ENCODE measurements at places on chromosomes 11 and 22.

DNA sequence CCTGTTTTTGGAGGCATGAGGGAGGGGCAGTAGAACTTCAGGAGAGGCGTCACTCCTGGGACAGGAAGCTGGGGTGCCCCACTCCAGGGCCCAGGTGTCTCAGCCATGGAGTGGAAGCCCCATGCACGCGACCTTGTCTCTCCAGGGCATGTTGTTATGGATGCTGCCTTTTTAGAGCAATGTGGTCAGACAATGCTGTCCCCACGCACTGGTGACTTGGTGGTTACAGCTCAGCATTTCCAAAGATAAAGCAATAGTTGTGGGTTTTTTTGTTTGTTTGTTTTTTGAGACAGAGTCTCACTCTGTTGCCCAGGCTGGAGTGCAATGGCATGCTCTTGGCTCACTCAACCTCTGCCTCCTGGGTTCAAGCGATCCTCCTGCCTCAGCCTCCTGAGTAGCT, 22.3 kb downstream of the EIF4G2 start:
- H3K36me3 ChIP-seq: no peaks in the 10 kb centered on the region
- no peaks in the 10 kb centered on the region for H3K27me3 ChIP-seq
- H3K4me3 ChIP-seq: no peak overlapping the region
- DNase-seq: no peak

DNA sequence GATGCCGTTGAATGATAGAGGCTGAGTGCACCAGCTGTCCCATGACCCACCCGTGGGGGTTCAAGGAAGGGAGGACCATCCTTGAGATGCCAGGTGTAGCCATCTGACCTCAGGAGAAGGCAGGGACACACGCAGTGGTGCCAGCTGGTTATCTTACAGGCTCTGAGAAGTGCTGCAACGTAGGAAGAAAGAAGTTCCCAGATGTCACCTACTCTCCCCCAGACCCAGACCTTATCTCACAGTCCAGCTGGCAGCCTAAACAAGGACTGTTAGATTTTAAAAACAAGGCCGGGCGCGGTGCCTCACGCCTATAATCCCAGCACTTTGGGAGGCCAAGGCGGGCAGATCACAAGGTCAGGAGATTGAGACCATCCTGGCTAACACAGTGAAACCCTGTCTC, 1307.6 kb downstream of the TBC1D22A start:
- no peaks in the 10 kb centered on the region for H3K36me3 ChIP-seq
- H3K27me3 ChIP-seq: no peaks in the 10 kb centered on the region
- H3K4me1 ChIP-seq: no peaks in the 10 kb centered on the region
- no peak for DNase-seq
- no peak overlapping the region for H3K4me3 ChIP-seq
- no peak overlapping the region for H3K27ac ChIP-seq

- no peak overlapping the region for H3K27ac ChIP-seq
- DNase-seq: no peak
- no peaks in the 10 kb centered on the region for H3K4me1 ChIP-seq
- H3K4me3 ChIP-seq: no peak overlapping the region
- no peaks in the 10 kb centered on the region for H3K36me3 ChIP-seq
- no peaks in the 10 kb centered on the region for H3K27me3 ChIP-seq
Measured at GRCh38 chr11:108926171-108926840, 261.4 kb downstream of the DDX10 start.

DNA sequence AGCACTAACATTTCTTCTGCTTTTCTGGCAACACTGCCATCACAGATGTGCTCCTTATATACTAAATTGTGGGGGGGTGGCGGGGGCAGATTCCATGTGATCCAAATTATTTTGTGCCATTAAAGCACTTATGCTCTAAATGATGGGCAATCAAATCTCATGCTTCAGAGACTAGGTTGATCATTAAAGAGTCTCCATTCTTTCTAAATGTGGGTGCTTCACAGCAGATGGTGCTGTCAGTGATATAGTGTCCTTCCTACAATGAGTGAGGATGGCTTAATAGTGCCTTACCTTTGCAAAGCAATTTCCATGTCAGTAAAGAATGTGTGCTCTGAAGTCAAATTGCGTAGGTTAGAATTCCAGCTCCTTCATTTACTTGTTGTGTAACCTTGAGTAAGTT, 589.8 kb downstream of the ETS1 start:
- no peak for DNase-seq
- H3K36me3 ChIP-seq: no peaks in the 10 kb centered on the region

DNA sequence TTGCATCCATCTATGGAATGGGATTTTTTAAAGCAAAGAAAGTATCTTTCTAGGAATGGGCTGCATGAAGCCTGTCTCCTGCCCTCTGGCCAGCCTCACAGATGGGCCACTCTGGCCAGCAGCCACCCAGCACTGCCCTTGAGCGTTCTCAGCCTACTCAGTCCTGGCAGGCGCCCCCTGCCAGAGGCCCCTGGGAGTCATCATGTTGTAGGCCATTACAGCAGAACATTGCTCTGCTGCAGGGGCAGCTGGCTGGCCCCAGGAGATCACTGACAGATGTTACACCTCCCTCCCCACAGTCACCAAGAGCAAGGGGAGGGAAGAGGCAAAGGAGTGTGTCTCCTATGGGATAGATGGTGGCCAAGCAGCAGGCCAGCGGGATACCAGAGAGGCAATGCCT, 363.7 kb downstream of the NXPE2 start:
- no peak overlapping the region for H3K27ac ChIP-seq
- no peaks in the 10 kb centered on the region for H3K36me3 ChIP-seq
- H3K27me3 ChIP-seq: no peaks in the 10 kb centered on the region
- DNase-seq: no peak
- no peak overlapping the region for H3K4me3 ChIP-seq

- H3K4me3 ChIP-seq: no peak overlapping the region
- H3K4me1 ChIP-seq: no peaks in the 10 kb centered on the region
- DNase-seq: no peak
- no peaks in the 10 kb centered on the region for H3K27me3 ChIP-seq
- no peak overlapping the region for H3K27ac ChIP-seq
- no peaks in the 10 kb centered on the region for H3K36me3 ChIP-seq
Measured at GRCh38 chr11:94169516-94169915, 40.9 kb downstream of the PANX1 start.

DNA sequence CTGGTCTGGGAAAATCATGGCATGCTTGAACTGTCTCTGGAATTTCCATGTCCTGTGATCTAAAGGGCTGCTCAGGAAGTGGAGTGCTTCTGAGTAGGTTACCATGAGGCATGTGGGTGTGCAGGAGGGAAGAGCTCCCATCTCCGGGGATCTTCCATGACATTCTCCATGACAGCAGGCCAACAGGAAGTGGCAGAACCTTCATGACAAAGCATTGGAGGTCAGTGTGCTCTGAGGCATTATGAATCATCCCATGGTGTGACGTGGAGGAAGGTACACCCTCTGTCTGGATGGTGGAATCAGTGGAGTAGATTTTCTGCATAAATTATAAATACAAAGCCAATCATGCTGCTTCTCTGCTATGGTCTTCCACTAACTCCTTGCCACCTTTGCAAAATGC, 139.6 kb upstream of the E2F8 start:
- H3K27ac ChIP-seq: no peak overlapping the region
- no peak overlapping the region for H3K4me3 ChIP-seq
- H3K27me3 ChIP-seq: no peaks in the 10 kb centered on the region
- no peaks in the 10 kb centered on the region for H3K4me1 ChIP-seq
- DNase-seq: no peak

GRCh38 chr11:17383461-17383860, 5.0 kb downstream of the KCNJ11 start:
- no peaks in the 10 kb centered on the region for H3K27me3 ChIP-seq
- DNase-seq: no peak
- no peaks in the 10 kb centered on the region for H3K36me3 ChIP-seq
- peaks cover 6% of the 10 kb centered on the region for H3K4me1 ChIP-seq

GRCh38 chr11:19525276-19525675, 187.4 kb upstream of the NAV2 start:
- peaks cover 11% of the 10 kb centered on the region for H3K4me1 ChIP-seq
- H3K27ac ChIP-seq: no peak overlapping the region
- no peaks in the 10 kb centered on the region for H3K27me3 ChIP-seq

- no peaks in the 10 kb centered on the region for H3K27me3 ChIP-seq
- no peak overlapping the region for H3K27ac ChIP-seq
- H3K4me3 ChIP-seq: no peak overlapping the region
- peak; percentile 30 for DNase-seq
- H3K36me3 ChIP-seq: no peaks in the 10 kb centered on the region
Measured at GRCh38 chr11:77085652-77086051, 17.0 kb upstream of the OMP start.

DNA sequence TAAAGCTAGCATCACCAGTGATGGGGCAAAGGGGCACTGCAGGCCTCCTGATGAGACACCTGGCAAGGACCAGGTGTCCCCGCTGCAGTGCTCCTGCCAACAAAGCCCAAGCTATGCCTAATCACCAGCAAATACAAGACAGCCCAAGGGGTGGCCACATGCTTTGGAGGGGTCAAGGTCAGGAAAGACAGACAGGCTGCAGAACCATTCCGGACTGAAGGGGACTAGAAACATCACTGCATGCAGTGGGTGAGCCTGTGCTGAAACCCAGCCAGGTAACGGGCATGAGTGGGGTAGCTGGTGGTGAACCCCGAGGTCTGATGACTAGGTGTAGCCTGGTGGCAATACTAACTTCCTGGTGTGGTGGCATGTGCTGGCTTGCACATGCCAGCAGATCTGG, 111.1 kb downstream of the MED15 start:
- H3K27ac ChIP-seq: no peak overlapping the region
- H3K4me3 ChIP-seq: no peak overlapping the region
- no peaks in the 10 kb centered on the region for H3K4me1 ChIP-seq
- no peaks in the 10 kb centered on the region for H3K27me3 ChIP-seq

DNA sequence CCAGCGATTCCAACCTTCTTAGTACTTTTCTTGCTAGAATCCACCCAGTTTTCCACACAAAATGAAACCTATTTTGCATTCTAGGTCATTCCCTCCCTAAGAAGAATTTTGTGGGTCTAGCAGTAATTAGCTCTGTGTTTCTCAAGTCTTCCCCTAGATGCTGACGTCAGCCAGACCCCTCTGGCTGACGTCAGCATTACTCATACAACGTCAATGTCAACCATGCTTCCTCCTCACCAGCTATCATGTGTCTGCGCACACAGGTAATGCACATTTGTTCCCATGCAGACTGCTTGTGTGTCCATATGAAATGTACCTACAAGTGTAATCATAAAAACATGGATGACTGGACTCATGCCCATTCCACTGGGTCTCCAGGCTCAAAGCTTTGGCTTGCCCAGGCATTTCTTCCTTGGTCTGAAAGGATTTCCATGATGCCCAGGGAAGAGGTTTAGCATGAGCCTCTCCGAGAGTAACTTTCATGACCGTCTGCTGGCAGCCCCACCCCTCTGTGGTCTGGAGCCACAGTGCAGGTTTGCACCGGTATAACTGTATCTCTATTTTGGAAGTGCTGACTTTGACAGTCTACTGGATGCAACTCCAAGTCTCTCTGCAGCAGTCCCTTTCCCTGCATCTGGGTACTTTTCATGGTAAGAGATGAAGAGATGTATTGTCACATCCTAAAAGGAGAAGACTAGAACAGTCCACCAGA, 58.6 kb downstream of the DSCAML1 start:
- H3K36me3 ChIP-seq: no peaks in the 10 kb centered on the region
- H3K4me1 ChIP-seq: no peaks in the 10 kb centered on the region
- H3K4me3 ChIP-seq: no peak overlapping the region
- H3K27me3 ChIP-seq: no peaks in the 10 kb centered on the region
- DNase-seq: no peak

DNA sequence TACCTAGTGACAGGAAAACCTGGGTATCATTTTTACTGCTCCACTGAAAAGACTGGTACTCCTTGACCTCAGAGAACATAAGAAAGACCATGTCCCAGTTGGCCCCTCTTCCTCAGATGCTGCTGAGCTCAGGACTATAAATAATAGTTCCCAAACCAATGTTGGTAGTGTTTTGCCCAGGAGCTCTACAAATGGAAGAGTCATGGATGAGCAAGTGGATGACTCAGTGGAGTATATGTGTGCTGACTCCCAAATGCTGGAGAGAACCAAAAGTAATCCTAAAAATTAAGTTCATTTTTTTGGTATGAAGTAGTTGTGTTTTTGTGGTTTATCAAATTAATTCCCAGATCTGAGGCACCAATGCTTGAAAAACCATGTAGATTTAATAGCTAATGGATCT, 482.0 kb downstream of the KCNA4 start:
- H3K27me3 ChIP-seq: no peaks in the 10 kb centered on the region
- no peak overlapping the region for H3K4me3 ChIP-seq

DNA sequence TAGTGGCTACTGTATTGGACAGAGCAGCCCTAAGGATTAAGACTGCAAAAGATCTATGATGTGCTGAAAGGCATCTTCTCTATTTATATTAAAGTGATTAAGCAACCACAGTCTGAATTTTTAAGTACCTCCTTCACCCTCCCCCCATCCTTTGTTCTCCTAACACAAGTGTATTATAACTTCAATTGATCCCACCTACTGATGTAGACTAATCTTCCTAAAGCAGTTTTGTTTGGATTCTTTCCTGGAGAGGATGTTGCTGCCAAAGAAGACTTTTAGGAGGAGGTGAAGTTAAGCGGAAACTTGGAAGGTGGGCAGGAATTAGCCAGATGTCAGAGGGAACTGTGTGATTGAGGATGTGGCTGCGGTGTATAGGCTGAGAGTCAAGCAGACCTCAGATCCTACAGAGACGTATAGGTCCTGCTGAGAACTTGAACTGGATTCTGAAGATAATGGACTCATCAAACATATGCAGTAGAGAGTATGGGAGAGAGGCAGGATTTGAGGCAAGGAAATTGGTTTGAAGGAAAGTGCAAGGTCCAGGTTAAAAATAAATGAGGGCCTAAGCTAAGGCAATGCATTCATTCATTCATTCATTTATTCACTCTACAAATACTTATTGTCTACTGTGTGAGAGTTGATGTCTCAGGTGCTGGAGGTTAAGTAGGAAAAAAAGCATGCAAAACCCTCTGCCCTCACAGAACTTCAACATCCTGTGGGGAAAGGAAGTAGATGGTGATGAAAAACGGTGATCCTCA, 5.2 kb upstream of the RASSF10 start:
- H3K27me3 ChIP-seq: no peaks in the 10 kb centered on the region
- H3K27ac ChIP-seq: no peak overlapping the region
- DNase-seq: no peak
- no peaks in the 10 kb centered on the region for H3K36me3 ChIP-seq
- H3K4me3 ChIP-seq: no peak overlapping the region
- peaks cover 9% of the 10 kb centered on the region for H3K4me1 ChIP-seq
